ENCODE measurements at places on chromosomes 2 and 18.
A peak's percentile ranks its signal among the peaks of the same experiment; 100 is the strongest.

DNA sequence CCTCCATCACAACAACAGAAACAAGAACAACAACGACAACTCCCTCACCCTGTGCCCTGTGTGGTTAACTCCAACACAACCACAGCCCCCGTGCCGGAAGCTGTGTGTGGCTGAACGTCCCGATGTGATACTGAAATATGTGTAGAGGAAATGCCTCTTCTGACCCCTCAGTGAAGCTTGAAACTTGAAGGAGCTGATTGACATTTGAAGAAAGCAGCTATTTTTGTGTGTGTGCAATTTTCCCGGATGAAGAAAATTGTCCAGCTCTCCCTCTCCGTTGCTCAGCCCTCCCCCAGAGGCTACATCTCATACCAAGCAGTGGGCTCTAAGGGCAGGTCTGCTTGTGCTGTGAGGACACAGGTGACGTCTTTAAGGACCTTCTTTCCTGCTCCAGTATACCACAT lies 173.8 kb downstream of the ICOS start:
- peak; percentile 25 for DNase-seq
- no peaks in the 10 kb centered on the region for H3K36me3 ChIP-seq
- peaks cover 6% of the 10 kb centered on the region for H3K27me3 ChIP-seq
- peak overlapping the region; percentile 45 for H3K27ac ChIP-seq

GRCh38 chr18:78986018-78986481 lies 6.4 kb downstream of the SALL3 start:
- H3K4me1 ChIP-seq: peaks cover 1% of the 10 kb centered on the region
- DNase-seq: no peak
- peaks cover 50% of the 10 kb centered on the region for H3K27me3 ChIP-seq
- no peak overlapping the region for H3K27ac ChIP-seq

DNA sequence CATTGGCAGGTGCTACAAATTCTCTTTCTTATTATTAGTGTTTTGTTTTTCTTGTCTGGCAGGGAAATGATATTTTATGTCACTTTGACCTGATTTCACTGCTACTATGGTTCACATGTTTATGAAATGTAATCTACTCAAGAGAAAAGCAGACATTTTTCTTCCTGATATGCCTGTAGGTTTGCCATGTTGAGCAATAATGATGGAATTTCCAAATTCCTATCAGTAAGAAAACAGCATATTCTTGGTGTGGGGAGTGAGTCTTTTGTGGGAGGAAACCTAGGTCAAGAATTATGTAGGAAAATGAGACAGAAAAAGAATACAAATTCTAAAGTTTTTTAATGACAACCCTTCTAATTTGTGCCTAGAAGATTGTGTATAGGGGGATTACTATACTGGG lies 356.4 kb downstream of the SLC4A3 start:
- H3K27ac ChIP-seq: no peak overlapping the region
- no peaks in the 10 kb centered on the region for H3K36me3 ChIP-seq
- H3K4me3 ChIP-seq: no peak overlapping the region
- no peak for DNase-seq
- H3K4me1 ChIP-seq: no peaks in the 10 kb centered on the region

DNA sequence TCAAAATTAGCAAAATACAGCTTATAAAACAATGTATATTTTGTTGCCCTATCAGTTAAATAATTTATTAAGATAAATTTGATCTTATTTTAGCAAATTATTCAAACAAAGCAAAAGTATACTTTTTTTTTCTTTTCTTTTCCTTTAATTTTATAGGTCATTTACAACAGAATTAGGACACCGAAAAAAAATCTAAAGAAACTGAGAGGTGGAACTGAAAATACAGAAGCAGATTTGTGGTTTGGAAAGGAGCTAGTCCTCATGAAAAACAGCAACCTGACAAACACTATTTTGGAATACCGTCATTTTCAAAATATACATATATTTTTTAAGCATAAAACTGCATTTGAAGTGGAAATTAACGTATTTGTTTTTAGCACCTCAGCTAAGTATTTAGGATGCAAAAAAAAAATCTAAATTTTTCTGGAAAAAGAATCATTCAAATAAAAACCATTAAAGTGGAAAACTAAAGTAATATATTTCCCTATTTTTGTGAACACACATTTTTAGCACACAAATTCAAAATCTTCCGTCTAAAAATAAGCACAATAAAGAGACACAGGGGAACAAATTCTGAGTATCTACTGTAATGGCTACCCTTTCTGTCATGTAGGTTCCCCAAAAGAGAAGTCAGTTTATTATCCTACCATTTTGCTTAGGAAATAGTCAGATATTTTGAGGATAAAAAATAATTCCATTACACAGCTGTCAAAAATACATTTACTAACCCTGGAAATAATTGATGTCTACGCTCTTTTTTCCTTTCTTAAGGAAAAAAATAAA lies 2.7 kb downstream of the CCDC88A start:
- no peaks in the 10 kb centered on the region for H3K4me1 ChIP-seq
- H3K27me3 ChIP-seq: no peaks in the 10 kb centered on the region

DNA sequence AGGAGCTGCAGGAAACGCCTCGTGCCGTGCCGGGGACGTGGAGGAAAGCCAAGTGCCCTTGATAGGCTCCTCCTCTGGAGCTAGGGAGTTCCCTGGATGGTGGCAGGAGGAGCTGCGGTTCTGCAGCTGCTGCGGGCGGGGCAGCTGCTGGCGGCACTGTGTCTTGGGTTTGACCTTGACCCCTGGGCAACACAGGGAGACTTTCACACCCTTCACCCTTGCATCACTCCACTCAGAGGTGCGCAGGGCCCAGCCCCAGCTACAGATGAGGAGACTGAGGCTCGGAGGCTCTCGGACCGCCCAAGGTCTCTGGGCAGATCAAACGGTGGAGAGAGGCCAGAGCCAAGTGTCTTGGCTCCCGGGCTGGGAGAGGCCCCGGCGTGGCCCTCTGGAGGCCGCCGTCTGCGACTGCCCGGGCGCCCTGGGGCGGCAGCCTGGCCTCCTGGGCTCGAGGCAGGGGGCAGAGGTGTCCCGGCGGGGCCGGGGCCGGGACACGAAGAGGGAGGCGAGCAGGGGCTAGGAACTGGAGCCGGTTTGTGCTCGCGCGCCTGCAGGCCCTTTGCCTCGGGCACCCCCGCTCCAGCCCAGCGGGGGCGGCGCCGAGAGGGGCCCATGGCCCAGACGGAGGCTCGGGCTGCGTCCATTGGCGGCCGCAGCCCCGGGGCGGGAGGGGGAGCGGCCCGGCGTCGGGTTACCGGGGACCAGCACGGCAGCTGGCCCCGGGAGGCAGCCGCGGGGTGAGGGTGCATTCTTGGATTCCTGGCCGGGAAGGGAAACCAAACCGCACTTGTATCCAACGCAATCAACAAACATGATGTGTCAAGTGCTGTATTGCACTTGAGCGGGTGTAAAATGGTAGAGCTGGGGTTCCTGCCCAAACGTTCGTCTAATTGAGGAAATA lies 129.6 kb upstream of the SLC1A4 start:
- H3K4me3 ChIP-seq: peak overlapping the region; percentile 59
- H3K36me3 ChIP-seq: no peaks in the 10 kb centered on the region
- H3K27ac ChIP-seq: peak overlapping the region; percentile 87
- peak; percentile 96 for DNase-seq
- peaks cover 30% of the 10 kb centered on the region for H3K4me1 ChIP-seq

DNA sequence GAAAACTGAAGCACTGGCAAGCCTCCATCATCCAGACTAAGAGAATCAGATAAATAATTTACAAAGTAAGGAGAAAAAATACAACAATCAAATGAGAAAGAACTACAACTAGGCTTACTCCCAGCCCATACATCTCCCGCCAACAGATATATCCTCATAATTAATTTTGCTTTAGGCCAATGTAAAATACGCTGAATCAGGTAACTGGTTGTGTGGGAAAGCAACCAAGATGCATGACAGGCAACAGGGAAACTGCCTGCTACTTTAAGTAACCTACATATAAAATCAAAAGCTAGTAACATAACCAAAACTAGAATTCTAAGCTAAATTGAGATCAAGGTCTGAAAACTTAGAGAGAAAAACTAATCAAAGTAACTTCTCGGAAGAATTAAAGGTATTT lies 21.5 kb downstream of the PRPF40A start:
- peaks cover 26% of the 10 kb centered on the region for H3K36me3 ChIP-seq
- DNase-seq: no peak
- H3K27me3 ChIP-seq: no peaks in the 10 kb centered on the region
- no peak overlapping the region for H3K27ac ChIP-seq
- no peak overlapping the region for H3K4me3 ChIP-seq

- H3K27ac ChIP-seq: no peak overlapping the region
- H3K4me1 ChIP-seq: peaks cover 28% of the 10 kb centered on the region
- H3K4me3 ChIP-seq: peak overlapping the region; percentile 80
- no peak for DNase-seq
- H3K27me3 ChIP-seq: peaks cover 37% of the 10 kb centered on the region
These were observed 2.1 kb downstream of the LBH start for GRCh38 chr2:30233271-30234009.

DNA sequence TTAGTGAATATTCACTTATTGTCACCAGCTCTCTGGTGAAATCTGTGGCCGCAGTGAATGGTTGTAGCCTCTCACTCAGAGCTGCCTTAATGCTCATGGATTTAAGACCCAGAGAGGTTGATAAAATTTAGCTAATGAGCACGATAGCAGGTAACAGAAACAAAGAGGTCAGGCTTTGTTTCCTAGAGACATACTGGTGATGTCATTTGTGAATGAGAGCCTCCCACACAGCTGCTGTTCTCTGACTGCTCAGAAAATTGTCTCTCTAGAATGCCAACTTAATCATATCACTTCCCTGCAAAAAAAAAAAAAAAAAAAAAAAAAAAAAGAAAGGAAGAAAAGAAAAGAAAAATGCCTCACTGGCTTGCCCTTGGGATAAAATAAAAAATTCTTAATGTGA lies 411.7 kb upstream of the MYT1L start:
- H3K27ac ChIP-seq: no peak overlapping the region
- no peak overlapping the region for H3K4me3 ChIP-seq
- peaks cover 6% of the 10 kb centered on the region for H3K27me3 ChIP-seq
- DNase-seq: no peak

DNA sequence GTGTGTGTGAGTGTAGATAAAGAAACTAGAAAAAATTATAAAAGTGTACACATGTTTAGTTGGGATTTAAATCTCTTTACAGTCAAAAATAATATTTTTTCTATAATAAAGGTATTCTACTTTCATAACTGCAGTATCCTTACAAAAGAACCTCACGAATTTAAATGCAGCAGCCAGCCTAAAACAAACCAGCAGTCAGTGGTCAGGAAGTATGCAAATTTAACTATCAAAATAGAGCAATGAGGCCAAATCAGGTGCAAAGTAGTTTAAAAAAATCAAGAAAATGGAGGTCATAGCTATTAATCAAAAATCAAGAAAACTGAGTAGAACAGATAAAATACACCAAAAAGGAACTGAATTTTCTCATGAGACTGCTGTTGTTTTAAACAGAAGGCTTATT lies 407.1 kb downstream of the CDH19 start:
- no peaks in the 10 kb centered on the region for H3K36me3 ChIP-seq
- no peak overlapping the region for H3K4me3 ChIP-seq
- no peak for DNase-seq

DNA sequence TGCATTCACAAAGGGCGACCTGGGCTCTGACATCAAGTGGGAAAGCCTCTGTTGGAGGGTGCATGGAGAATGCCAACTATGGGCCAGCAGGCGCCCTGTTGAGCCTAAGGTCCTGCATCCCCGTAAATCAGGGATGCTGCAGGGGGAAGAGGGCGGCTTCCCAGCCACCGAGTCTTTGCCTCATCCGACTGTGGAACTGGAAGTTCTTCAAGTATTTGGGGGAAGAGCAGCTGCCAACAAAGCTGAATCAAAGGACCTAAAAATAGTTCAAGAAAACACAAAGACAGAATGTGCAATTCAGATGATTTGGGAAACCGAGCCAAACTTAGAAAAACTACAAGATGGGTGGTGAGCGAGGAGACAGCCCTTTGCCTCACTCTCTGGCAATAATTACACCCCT lies 281.1 kb upstream of the MGAT5 start:
- no peak overlapping the region for H3K27ac ChIP-seq
- peaks cover 6% of the 10 kb centered on the region for H3K27me3 ChIP-seq
- H3K4me1 ChIP-seq: no peaks in the 10 kb centered on the region
- H3K4me3 ChIP-seq: no peak overlapping the region
- no peak for DNase-seq

DNA sequence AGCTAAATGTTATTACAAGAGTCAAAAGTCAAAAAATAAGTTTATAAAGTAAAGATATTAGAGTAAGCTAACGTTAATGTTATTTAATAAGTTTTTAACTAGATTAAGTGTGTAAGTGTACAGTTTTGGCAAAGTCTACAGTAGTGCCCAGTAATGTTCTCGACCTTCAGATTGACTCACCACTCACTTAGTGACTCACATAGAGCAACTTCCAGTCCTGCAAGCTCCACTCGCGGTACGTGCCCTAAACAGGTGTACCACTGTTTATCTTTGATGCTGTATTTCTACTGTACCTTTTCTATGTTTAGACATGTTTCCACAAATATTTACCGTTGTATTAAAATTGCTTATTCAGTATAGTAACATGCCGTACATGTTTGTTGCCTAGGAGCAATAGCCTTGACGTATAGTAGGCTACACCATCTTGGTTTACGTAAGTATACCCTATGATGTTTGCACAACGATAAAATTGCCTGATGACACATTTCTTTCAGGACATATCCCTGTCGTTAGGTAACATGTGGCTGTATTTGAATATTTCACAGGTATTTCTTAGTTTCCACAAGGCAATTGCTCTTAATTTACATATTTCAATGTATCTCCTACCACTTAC lies 1641.9 kb upstream of the PIK3C3 start:
- no peak overlapping the region for H3K4me3 ChIP-seq
- H3K27me3 ChIP-seq: no peaks in the 10 kb centered on the region
- H3K36me3 ChIP-seq: no peaks in the 10 kb centered on the region
- DNase-seq: no peak
- H3K4me1 ChIP-seq: no peaks in the 10 kb centered on the region

GRCh38 chr2:16058256-16058655 lies 117.9 kb downstream of the MYCN start:
- no peaks in the 10 kb centered on the region for H3K27me3 ChIP-seq
- H3K36me3 ChIP-seq: no peaks in the 10 kb centered on the region
- H3K27ac ChIP-seq: no peak overlapping the region
- no peak overlapping the region for H3K4me3 ChIP-seq

- H3K4me1 ChIP-seq: no peaks in the 10 kb centered on the region
- no peaks in the 10 kb centered on the region for H3K36me3 ChIP-seq
- H3K27ac ChIP-seq: no peak overlapping the region
- no peak for DNase-seq
- no peaks in the 10 kb centered on the region for H3K27me3 ChIP-seq
These were observed 78.5 kb downstream of the PRKCE start for GRCh38 chr2:45729753-45730512.

GRCh38 chr2:204966245-204966644 lies 421.0 kb downstream of the PARD3B start:
- H3K36me3 ChIP-seq: no peaks in the 10 kb centered on the region
- H3K4me3 ChIP-seq: no peak overlapping the region
- H3K4me1 ChIP-seq: no peaks in the 10 kb centered on the region
- no peak for DNase-seq
- no peaks in the 10 kb centered on the region for H3K27me3 ChIP-seq
- H3K27ac ChIP-seq: no peak overlapping the region

GRCh38 chr2:211957799-211958198 lies 580.8 kb downstream of the ERBB4 start:
- no peaks in the 10 kb centered on the region for H3K36me3 ChIP-seq
- no peak overlapping the region for H3K27ac ChIP-seq
- DNase-seq: no peak
- H3K4me3 ChIP-seq: no peak overlapping the region
- H3K4me1 ChIP-seq: no peaks in the 10 kb centered on the region

Data from mesenchymal stem cell (in vitro differentiated cells and primary cell).